ENCODE measurements at places on chromosomes 4 and X.

DNA sequence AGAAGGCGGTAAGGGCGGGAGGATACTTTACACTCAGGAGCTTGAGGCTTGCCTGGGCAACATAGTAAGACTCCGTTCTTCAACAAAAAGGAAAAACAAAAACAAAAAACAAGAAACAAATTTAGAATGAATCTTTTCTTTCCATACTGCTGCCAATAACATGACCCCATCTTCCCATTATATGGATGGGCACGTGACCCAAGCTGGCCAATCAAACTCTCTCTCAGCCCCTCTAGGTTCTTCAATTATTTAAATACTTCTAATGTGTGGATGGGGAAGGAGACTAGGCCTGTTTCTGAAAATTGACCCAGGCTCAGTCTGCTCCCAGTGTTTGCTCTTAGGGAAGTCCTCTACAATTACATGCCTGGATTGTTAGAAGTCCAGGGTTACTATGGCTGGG is 22.2 kb upstream of the ATP6AP2 start:
- DNase-seq: no peak

DNA sequence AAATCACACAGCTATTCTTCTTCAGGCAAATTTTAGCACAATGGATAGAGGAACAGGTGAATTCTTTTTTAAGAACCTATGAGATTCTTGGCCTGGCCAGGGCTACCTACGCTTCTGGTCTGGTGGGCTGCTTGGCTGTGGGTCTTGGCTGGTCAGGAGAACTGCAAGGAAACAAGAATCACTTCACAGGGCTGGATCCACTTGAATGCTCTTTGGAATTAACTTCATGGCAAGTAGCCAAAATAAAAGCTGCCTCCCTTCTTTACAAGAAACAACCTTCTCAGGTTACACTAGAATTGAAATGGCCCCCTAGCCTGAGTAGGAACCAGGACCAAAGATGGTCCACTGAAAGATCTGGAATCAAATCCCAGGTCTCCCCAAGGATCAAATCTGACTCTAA is 519.1 kb downstream of the IQCM start:
- no peak for DNase-seq

- DNase-seq: no peak
Measured at GRCh38 chrX:18956303-18957032, 27.4 kb downstream of the PHKA2 start.

- DNase-seq: no peak
Measured at GRCh38 chr4:37830640-37831039, 4.2 kb downstream of the PGM2 start.

GRCh38 chr4:151768835-151769234 is 8.0 kb upstream of the GATB start:
- DNase-seq: no peak

- DNase-seq: no peak
Measured at GRCh38 chr4:109989618-109990017, 76.9 kb downstream of the EGF start.

DNA sequence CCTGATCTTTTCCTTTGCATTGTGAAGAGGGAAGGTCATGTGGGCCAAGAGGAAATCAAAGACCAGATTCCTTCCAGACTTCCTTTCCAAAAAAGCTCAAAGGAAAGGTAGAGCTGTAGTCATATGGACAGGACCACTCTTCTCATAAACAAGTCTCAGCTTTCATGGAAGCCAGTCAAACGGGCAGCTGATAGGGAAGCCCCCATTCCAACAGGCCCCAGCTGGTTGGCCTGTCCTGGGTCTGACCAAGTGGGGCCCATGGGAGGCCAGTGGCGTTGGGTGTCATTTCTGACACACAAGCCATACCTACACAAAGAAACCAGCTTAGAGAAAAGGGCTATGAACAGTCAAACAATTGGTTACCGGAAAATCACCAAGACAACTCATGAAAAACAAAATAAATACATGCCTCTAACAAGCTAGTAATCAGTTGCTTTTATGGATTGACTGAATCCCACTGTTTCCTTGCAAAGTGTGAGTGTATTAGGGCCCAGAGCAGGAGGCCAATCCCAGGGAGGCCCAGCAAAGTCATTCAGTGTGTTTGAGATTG is 149.6 kb upstream of the MAMLD1 start:
- no peak for DNase-seq

- no peak for DNase-seq
Measured at GRCh38 chr4:149791851-149792250, 23.8 kb downstream of the IQCM start.

GRCh38 chrX:134173541-134174272 is 63.3 kb upstream of the CCDC160 start:
- DNase-seq: no peak

- DNase-seq: no peak
Measured at GRCh38 chrX:74461384-74461783, 40.1 kb downstream of the SLC16A2 start.

- DNase-seq: no peak
Measured at GRCh38 chrX:7109838-7110793, 37.4 kb upstream of the STS start.

GRCh38 chr4:24655326-24655725 is 71.0 kb upstream of the DHX15 start:
- no peak for DNase-seq

- DNase-seq: no peak
Measured at GRCh38 chr4:51995647-51996220, 24.4 kb downstream of the LRRC66 start.

GRCh38 chr4:2042947-2043395 is 16.2 kb upstream of the NAT8L start:
- DNase-seq: no peak

GRCh38 chrX:70001269-70001668 is 48.5 kb downstream of the AWAT2 start:
- DNase-seq: no peak

- no peak for DNase-seq
Measured at GRCh38 chr4:188993871-188994270, 854.6 kb downstream of the TRIML1 start.

GRCh38 chr4:24488399-24489164 is 95.8 kb downstream of the DHX15 start:
- DNase-seq: peak; percentile 69

GRCh38 chrX:25016361-25016671 is 551 bp upstream of the ARX start:
- no peak for DNase-seq

GRCh38 chr4:11511321-11511720 is 82.6 kb upstream of the HS3ST1 start:
- DNase-seq: no peak

GRCh38 chrX:53479301-53479700 is 45.1 kb upstream of the HSD17B10 start:
- DNase-seq: no peak

GRCh38 chr4:71275570-71275969 is 63.2 kb upstream of the SLC4A4 start:
- no peak for DNase-seq

DNA sequence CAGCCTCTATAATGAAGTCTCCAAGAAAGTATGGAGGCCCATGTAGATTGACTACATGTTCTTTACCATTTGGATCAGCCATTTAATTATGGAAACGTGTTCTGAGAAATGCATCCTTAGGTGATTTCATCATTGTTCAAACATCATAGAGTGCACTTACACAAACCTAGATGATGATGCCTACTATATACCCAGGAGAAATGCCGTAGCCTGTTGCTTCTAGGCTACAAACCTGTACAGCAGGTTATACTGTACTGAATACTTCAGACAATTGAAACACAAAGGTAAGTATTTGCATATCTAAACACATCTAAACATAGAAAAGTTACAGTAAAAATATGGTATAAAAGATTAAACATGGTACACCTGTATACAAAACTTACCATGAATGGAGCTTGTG is 186.5 kb upstream of the FSTL5 start:
- no peak for DNase-seq

- no peak for DNase-seq
Measured at GRCh38 chrX:47802589-47802988, 34.1 kb upstream of the ZNF81 start.

DNA sequence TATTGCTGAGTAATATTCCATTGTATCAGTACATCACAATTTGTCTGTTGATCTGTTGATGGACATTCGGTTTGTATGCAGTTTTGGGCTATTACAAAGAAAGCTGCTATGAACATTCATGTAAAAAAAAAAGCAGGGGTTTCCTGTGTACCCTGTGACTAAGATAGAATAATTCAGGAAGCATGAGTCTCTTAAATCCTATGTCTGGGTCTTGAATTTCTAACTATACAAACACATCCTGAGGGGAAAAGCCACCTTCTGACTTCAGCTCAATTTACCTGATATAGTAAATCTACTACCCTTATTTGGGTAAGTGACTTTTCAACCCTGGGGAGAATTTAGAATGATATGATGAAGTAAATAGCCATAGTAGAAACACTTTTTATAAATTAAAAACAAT is 94.6 kb upstream of the FUNDC1 start:
- no peak for DNase-seq

DNA sequence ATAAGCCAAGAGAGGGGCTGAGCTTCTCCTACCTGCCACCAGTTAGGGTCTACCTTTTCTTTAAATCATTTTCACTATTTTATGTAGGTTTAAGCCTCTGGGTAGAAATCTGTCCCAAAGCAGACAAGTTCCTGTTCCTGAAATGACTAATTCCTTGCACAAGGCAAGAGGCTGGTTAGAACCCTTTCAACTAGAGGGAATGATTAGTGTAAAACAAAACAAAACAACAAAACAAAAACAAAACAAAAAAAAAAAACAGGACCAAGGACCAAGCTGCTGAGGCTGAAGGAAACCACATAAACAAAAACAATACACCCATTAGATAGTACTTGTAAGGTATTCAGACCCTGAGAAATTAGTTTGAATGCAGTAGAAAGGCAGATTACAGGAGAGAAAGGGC is 62.7 kb downstream of the MAML3 start:
- no peak for DNase-seq

- no peak for DNase-seq
Measured at GRCh38 chrX:150643958-150644357, 49.2 kb upstream of the MTMR1 start.

All from stimulated activated CD4-positive, alpha-beta T cell treated with anti-CD3 and anti-CD28 coated beads, Interleukin-12 subunit alpha, Interleukin-12 subunit beta, amount 100 ng/mL, for 24 hours (primary cell).